ENCODE measurements at places on chromosomes 6 and 20.
A peak's percentile ranks its signal among the peaks of the same experiment; 100 is the strongest.

DNA sequence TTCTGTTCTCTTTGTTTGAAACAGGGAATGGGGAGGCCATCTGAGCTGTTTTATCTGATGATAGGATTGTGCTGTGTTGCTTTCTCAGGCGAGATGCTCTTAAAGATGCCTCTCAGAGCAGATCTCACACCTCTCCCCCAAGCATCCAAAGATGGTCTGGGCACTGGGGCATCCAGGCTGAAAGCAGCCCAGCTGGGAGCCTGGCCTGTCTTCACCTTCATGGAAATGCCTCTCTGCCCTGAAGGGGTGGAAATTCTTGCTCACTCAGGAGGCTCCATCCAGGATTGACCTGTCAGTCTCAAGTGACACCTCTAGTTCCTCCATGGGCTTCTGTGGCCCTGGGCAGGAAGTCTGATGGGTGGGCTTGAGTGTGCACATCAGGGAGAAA lies 86.4 kb downstream of the TCP11 start:
- no peaks in the 10 kb centered on the region for H3K4me1 ChIP-seq
- H3K36me3 ChIP-seq: no peaks in the 10 kb centered on the region
- H3K27me3 ChIP-seq: no peaks in the 10 kb centered on the region
- H3K27ac ChIP-seq: no peak overlapping the region

DNA sequence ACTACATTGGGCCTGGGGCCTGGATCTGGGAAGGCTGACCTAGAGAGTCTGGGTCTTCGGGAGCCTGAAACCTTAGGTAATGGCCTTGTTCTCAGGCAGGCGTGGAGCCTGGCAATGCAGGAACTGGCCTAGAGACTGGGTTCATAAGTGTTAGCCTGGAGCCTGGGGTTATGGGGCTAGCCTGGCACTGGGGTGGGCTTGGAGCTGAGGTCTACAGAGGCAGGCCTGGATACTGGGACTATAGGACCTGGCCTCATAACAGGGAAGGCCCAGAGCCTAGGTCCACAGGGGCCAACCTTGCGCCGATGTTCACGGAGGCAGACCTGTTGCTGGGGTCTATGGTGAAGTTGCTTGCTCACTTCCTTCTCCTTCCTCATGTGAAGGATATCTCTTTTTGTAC lies 843.8 kb upstream of the GJE1 start:
- no peak overlapping the region for H3K4me3 ChIP-seq
- H3K4me1 ChIP-seq: no peaks in the 10 kb centered on the region
- DNase-seq: no peak
- no peak overlapping the region for H3K27ac ChIP-seq
- no peaks in the 10 kb centered on the region for H3K27me3 ChIP-seq
- H3K36me3 ChIP-seq: no peaks in the 10 kb centered on the region

DNA sequence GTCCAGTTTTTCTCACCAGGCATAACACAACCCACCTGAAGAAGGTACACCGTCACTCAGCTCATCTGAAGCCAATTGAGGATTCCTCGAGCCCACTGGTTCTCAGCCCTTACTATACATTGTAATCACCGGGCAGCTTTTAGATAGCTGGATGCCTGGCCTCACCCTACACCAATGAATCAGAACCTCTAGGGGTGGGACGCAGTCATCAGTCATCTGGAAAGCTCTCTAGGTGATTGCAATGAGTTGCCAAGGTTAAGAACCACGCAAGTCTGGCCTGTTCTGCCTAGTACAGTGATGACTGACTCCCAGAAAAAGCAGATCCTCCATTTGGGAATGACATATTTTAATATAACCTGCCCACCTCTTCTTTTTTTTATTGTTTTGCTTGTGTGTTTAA lies 41.1 kb downstream of the MC3R start:
- peaks cover 43% of the 10 kb centered on the region for H3K27me3 ChIP-seq
- H3K27ac ChIP-seq: no peak overlapping the region
- no peak for DNase-seq

- H3K4me3 ChIP-seq: no peak overlapping the region
- H3K36me3 ChIP-seq: no peaks in the 10 kb centered on the region
- DNase-seq: peak; percentile 33
- H3K4me1 ChIP-seq: peaks cover 82% of the 10 kb centered on the region
- no peaks in the 10 kb centered on the region for H3K27me3 ChIP-seq
Observed at GRCh38 chr20:41011551-41012067, 17.0 kb upstream of the TOP1 start.

GRCh38 chr6:7106752-7107577 lies 796 bp upstream of the RREB1 start:
- no peaks in the 10 kb centered on the region for H3K36me3 ChIP-seq
- no peak overlapping the region for H3K27ac ChIP-seq
- no peaks in the 10 kb centered on the region for H3K27me3 ChIP-seq
- peak; percentile 48 for DNase-seq
- H3K4me3 ChIP-seq: peak overlapping the region; percentile 90

- 0 out of 2 replicates have a peak, but pooled peaks cover 6% of the 10 kb centered on the region for H3K36me3 ChIP-seq
- no peaks in the 10 kb centered on the region for H3K4me1 ChIP-seq
- no peak for DNase-seq
- no peak overlapping the region for H3K4me3 ChIP-seq
- H3K27ac ChIP-seq: no peak overlapping the region
Observed at GRCh38 chr6:111411978-111412566, 70.9 kb downstream of the REV3L start.

- H3K36me3 ChIP-seq: no peaks in the 10 kb centered on the region
- H3K4me1 ChIP-seq: no peaks in the 10 kb centered on the region
- H3K27me3 ChIP-seq: no peaks in the 10 kb centered on the region
- H3K4me3 ChIP-seq: no peak overlapping the region
Observed at GRCh38 chr6:4434655-4435054, 299.3 kb upstream of the ECI2 start.

DNA sequence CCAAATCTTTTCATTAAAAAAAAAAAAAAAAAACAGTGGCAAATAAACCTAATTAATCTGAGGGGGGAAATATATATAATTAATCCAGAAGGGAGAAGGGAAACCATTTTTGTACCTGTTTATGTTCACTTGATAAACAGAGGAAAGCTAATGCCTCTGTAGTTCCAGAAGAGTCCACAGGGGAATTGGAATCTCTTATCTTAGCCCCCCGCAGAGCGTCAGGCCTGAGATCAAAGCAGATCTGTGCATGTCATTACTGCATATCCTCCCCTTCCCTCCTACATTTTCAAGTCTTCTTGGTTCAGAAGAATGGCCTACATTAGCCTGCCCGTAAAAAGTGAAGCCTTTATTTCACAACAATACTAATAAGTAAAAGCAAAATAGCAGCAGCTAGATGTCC lies 157.2 kb downstream of the PTPRT start:
- H3K36me3 ChIP-seq: no peaks in the 10 kb centered on the region
- no peak for DNase-seq
- H3K4me1 ChIP-seq: no peaks in the 10 kb centered on the region
- H3K27me3 ChIP-seq: peaks cover 19% of the 10 kb centered on the region
- H3K4me3 ChIP-seq: no peak overlapping the region

- H3K27ac ChIP-seq: no peak overlapping the region
- DNase-seq: no peak
- peaks cover 17% of the 10 kb centered on the region for H3K36me3 ChIP-seq
- H3K4me1 ChIP-seq: no peaks in the 10 kb centered on the region
Observed at GRCh38 chr6:109458774-109459531, 3.4 kb upstream of the MICAL1 start.

DNA sequence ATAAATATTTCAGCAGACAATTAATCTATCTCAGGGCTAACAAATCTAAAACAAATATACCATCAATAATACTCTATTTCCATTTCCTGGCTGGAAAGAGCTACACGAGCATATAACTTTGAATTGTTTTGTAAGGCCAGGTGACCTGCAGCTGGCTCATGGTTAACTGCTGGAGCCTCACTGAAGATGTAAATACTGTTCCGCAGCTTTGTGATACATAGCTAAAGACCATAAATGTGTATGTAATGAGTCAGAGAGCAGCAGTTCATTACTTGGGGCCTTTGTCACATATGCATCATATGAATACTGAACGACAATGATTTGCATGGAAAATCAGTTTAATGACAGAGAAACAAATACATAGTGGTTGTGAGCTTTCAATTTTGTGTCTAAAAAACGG lies 109.4 kb upstream of the CCN2 start:
- no peaks in the 10 kb centered on the region for H3K36me3 ChIP-seq
- no peak overlapping the region for H3K27ac ChIP-seq
- no peak overlapping the region for H3K4me3 ChIP-seq
- 0 out of 2 replicates have a peak, but pooled peaks cover 6% of the 10 kb centered on the region for H3K4me1 ChIP-seq
- H3K27me3 ChIP-seq: no peaks in the 10 kb centered on the region

DNA sequence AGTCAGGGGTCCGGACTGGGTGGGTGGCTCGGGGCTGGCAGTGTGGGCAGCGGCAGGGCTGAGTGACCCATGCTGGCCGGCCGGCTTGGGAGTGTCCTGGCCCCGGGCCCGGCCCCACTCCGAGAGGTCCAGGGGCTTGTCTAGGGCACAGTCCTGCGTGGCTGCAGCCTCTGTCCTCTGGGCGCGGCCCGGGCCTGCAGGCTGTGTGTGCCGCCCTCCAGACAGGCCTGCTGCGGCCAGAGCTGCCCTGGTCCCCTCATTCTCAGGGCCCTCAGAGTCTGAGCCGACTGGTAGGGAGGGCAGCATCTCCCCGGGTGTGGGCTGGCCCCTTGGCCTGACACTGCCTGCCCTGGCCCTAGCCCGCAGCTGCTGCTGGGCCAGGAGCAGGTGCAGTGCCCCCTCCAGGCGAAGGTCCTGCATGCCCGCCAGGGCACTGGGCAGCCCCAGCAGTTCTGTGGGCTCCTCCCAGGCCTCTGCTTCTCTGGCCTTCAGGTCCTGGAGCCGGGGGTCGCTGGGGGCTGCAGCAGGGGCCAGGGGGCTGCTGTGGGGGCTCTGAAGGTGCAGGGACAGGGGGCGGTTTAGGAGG lies 6.9 kb upstream of the CABLES2 start:
- no peak overlapping the region for H3K4me3 ChIP-seq
- H3K27me3 ChIP-seq: no peaks in the 10 kb centered on the region
- no peak for DNase-seq
- H3K36me3 ChIP-seq: no peaks in the 10 kb centered on the region

DNA sequence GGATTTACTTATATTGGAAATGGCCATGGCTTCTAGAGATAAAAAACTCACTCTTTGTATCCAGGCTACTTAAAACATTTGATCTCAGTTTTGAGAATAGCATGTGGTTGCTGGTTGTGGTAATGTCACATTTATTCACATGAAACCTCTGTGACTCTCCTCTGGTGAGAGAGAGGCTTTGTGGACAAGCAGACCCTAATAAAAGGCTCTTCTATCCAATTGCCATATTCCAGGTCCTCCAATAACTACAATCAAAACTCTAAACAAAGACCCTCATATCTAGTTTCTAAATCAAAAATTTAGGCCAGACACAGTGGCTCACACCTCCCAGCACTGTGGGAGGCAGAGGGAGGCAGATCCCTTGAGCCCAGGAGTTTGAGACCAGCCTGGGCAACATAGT lies 176.3 kb upstream of the LAMP5 start:
- peaks cover 8% of the 10 kb centered on the region for H3K4me1 ChIP-seq
- no peak for DNase-seq
- no peaks in the 10 kb centered on the region for H3K27me3 ChIP-seq
- H3K27ac ChIP-seq: no peak overlapping the region
- no peaks in the 10 kb centered on the region for H3K36me3 ChIP-seq
- H3K4me3 ChIP-seq: no peak overlapping the region

- H3K4me1 ChIP-seq: peaks cover 44% of the 10 kb centered on the region
- H3K27me3 ChIP-seq: no peaks in the 10 kb centered on the region
- peak overlapping the region; percentile 93 for H3K27ac ChIP-seq
- H3K4me3 ChIP-seq: peak overlapping the region; percentile 6
- DNase-seq: peak; percentile 83
Observed at GRCh38 chr6:157551041-157551832, 170.2 kb downstream of the ZDHHC14 start.

DNA sequence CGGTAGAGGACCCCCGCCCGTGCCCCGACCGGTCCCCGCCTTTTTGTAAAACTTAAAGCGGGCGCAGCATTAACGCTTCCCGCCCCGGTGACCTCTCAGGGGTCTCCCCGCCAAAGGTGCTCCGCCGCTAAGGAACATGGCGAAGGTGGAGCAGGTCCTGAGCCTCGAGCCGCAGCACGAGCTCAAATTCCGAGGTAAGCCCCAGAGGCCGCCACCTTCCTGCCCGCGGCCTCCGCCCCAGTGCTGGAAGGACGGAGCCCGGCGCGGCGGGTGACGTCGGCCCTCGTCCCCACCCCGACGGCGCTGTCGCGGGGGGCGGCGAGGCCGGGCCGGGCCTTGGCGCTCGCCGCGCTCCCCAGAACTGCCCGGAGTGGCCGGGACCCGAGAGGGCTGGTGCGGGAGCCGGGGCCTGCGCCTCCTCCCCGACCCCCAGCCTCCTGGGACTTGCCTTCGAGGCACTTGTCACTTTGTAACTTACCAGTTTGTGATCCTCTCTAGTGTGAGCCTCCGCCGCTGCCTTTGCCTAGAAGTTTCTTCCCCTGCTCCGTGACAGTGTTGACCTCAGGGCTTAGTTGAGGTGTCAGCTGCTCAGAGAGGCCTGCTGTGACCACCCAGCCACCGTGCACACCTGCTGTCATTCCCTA lies 417 bp downstream of the VAPB start:
- H3K36me3 ChIP-seq: peaks cover 26% of the 10 kb centered on the region
- H3K4me3 ChIP-seq: peak overlapping the region; percentile 61
- H3K27ac ChIP-seq: peak overlapping the region; percentile 67
- peaks cover 18% of the 10 kb centered on the region for H3K4me1 ChIP-seq
- no peaks in the 10 kb centered on the region for H3K27me3 ChIP-seq
- peak; percentile 42 for DNase-seq

Measured in PC-9 (cell line).